Globus pallidus (tissue), 1 donor: ENCODE measurements at places on chromosomes 2 and 18.

DNA sequence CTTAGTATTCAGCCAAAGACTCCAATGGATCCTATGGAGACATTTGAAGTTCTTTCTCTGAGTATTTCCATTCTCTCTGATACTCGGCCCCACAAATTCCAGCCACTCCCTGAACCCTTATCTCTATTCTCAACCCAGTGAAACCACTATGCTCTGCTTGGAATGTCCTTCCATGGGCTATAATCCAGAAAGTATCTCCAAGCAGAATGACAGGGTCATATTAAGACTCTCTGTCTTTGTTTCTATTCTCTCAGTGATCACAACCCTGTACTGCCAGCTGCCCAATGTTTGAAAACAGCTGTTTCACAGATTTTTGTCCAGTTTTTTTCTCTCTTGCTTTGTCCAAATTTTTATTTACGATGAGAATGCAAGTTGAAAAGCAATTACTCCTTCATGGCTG, 21.9 kb downstream of the CHMP3 start:
- no peak for DNase-seq

- peak; percentile 56 for DNase-seq
Observed at GRCh38 chr2:239328351-239329191, 72.2 kb downstream of the HDAC4 start.

- no peak for DNase-seq
Observed at GRCh38 chr2:8578335-8579244, 103.3 kb upstream of the ID2 start.

- peak; percentile 24 for DNase-seq
Observed at GRCh38 chr18:72086421-72086820, 457.7 kb downstream of the CBLN2 start.

DNA sequence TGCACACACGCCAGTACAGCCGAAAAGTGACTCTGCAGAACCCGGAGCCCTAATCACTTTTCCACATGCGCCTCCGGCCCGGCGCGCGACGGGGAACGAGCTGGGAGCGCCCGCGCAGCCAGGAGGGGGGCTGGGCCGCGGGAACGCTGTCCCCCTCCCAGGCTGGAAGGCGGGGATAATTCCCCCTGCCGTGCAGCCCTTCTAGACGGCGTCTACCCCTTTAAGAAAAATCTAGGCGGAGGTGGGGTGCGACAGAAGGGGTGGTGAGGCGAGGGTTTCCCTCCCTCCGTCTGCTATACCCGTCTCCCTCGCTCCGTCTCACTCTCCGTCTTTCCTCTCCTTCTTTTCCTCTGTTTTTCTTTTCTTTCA, 2.4 kb downstream of the CYP26B1 start:
- no peak for DNase-seq

DNA sequence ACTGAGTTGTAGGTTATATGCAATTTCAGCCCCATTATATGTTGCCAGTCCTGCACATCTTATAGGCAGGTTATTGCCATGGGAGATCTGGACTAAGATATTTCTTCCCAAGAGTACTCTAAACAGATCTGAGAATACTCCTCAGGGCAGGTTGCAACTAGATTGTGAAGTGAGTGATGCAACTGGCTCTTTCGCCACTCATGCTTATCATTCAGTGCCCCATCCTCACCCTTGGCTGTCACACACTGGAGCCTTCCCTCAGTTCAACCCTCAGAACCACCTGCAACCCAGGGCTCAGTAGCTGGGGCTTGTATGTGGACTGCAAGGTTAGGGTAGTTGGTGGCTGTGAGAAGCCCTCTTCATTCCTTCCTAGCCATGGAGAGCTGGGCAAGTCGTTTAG, 14.1 kb downstream of the MERTK start:
- DNase-seq = no peak

DNA sequence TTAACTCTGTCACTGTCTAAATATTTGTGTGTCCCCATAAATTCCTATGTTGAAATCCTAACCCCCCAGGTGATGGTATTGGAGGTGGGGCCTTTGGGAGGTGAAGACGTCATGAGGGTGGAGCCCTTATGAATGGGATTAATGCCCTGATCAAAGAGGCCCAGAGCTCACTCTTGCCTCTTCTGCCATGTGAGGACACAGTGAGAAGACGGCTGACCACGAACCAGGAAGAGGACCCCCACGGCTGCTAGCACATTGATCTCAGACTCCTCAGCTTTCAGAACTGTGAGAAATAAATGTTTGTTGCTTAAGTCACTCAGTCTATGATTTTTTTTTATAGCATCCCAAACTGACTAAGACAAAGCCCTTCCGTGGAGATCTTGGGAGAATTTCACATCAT, 71.2 kb downstream of the BCL2L11 start:
- no peak for DNase-seq

DNA sequence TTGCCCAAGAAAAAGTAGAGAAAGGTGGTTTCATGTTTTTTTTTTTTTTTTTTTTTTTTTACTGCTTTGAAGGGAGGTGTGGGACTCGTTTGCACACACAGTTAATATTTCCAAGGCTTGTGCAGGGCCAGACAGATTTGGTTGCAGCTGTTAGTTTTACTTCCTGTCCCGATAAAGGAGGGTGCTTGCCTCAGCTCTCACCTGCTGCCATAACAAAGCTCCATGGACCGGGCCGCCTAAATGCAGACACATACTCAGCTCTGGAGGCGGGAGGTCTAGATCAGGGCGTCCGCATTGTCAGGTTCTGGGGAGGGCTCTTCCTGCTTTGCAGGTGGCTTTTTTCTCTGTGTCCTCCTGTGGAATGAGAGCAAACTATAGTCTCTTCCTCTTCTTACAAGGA, 69.9 kb downstream of the ODC1 start:
- no peak for DNase-seq

DNA sequence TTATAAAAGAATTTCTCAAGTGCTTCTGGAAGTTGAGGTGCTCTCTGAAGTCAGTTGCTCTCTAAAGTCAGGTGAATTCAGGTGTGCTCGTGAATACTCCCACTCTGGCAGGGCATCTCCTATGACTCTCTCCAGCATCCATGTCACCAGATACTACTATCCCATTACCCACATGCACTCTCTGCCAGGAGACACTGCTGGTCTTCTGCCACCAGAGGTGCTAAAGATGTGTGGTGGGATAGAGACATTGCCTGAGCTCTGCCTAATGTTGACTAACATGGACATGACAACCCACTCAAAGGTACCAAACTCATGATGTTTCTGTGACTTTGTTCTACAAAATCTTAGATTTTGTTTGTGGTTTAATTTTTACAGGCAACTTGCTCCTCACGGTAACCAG, 106.4 kb upstream of the HNRNPA3 start:
- DNase-seq = no peak

DNA sequence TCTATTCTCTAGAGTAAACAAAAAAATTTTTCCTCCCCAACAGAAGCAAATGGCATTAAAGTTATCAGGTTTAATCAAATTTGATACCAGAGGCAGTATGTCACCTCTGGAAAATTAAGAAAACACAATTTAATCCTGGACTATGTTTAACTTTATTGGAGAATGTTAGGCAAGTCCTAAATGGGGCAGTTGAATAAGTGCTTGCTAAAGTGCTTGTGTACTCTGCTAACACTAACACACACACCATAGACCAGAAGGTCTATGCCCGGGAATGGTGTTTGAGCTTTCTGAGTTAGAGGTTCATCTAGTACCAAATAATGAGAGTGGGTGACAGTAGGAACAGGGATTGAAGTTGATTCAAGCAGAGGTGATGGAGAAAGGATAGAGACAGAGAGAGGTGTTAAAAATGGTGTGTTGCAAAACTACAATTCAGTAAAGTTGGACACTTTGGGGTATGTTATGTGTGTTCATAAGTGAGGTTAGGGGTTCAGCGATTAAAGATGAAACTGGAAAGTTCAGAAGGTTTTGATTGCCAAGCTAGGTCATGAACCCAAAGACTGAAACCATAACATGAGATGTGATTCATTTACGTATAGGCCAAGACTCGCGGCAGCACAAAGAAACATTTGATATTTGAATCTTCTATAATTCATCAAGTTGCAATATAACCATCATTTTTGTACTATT, 40.5 kb upstream of the PEX13 start:
- DNase-seq = no peak

- peak; percentile 21 for DNase-seq
Observed at GRCh38 chr2:47907039-47907781, 912 bp upstream of the FBXO11 start.

DNA sequence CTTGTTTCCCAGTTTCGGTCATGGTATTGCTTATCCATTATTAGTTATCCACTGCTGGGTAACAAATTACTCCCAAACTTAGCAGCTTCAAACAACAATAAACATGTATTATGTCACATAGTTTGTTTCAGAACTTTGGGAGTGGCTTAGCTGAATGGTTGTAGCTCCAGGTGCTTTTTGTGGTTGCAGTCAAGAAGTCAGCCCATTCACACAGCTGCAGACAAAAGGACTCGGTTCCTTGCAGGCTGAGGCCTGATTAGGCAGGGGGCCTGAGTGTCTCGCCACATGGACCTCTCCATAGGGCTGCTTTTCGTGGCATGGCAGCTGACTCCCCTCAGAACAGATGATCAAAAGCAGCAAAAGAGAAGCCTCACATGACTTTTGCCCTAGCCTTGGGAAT, 58.2 kb upstream of the ITGA4 start:
- DNase-seq = no peak

DNA sequence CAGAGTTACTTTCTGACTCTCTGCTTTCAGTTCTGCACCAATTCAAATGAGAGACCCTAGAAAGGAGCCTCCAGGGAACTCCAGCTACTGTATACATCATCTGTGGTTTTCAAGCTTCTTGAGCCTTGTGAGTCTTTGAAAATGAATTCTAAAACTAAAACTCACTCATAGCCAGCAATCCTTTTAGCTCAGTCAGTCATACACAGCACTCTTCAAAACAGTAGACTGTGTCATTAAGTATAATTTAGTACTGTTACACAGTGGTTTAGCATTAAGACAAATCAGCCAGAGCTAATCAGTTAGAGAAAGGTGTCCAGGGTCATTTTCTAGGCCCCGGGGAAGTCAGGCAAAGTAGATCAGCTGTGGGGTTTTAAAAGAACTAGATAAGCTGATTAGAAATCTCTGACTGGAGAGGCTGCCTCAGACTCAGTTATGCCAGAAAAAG, 322.1 kb upstream of the THUMPD2 start:
- DNase-seq = no peak

DNA sequence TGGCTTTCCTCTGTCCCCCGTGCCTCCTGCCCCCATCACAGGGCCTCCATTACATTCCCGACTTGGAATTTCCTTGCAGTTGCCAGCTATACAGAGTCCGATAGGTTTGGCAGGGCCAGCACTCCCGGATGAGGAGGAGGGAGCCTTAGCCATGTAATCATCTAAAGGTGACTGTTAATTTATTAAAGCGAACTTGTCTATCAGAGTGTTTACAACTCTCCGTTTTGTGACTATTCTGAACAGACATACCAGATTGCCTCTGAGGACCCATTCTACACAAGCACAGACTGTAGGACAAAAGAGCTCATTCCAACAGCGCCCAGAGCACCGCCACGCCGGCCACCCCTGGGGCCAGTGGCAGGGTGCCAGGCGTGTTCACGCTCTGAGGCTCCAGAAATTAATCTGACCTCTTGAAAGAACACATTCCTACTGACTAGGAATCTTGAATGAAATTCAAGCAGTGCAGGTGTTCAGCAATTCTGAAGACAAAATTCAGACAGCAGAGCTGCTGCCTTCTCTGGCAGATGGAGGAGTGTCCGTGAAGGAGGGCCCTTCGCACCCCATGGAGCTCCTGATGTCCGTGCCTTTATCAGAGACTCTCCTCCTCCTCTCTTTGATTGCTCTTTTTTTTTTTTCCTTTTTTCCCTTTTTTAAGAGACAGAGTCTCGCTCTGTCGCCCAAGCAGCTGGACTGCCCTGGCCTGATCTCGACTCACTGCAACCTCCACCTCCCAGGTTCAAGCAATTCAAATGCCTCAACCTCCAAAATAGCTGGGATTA, 58.1 kb upstream of the RALBP1 start:
- peak; percentile 24 for DNase-seq

- DNase-seq = no peak
Observed at GRCh38 chr2:6069381-6069780, 377.2 kb downstream of the SOX11 start.

DNA sequence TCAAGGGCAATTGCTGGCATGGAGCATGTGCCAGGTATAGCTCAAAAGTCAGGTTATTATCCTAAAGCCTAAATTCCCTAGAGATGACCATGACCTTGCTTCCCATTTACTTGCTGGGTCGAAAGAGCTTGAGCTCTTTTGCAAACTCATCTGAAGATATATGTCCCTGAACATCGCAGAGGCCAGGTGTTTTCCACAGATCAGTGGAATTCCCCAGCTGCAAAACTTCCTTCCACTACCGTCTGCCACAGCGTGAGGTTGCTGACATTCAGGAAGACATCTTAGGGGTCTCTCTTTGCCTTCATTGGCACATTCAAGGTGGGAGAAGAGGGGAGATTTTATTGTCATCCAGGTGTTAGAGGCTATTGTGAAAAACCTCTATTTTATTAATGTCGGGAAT, 171.0 kb downstream of the MIB1 start:
- no peak for DNase-seq

DNA sequence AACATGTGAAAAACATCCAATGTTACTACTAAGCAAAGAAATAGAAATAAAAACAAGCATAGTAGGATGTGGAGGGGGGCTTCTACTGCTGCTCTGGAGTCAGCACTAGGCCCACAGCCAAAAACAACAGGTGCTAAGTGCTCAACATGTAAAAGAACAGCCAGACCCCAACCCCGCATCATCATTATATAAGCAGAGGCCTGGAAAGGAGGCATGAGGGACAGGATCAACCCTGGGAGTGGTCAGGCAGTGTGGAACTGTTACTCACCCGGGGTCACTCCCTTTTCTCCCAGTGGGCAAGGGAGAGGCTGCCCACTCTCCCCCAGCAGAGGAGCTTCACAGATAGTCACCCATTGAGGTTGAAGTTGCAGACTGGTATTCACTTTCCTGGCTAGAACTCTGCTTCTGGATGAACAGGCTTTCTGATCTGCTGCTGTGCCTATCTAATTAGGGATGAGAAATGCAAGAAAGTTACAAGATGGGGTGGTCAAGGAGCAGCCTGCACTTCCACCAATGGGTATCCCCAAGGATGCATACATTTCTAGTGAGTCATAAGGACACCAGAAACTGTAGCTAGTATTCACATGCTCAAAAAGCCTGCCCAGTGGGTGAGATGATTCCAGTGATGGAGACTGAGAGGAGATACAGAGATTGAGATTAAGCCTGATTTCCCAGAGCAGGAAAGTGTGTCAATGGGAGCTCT, 480.1 kb upstream of the TCF4 start:
- DNase-seq = no peak

- no peak for DNase-seq
Observed at GRCh38 chr2:8081130-8081529, 600.7 kb upstream of the ID2 start.

DNA sequence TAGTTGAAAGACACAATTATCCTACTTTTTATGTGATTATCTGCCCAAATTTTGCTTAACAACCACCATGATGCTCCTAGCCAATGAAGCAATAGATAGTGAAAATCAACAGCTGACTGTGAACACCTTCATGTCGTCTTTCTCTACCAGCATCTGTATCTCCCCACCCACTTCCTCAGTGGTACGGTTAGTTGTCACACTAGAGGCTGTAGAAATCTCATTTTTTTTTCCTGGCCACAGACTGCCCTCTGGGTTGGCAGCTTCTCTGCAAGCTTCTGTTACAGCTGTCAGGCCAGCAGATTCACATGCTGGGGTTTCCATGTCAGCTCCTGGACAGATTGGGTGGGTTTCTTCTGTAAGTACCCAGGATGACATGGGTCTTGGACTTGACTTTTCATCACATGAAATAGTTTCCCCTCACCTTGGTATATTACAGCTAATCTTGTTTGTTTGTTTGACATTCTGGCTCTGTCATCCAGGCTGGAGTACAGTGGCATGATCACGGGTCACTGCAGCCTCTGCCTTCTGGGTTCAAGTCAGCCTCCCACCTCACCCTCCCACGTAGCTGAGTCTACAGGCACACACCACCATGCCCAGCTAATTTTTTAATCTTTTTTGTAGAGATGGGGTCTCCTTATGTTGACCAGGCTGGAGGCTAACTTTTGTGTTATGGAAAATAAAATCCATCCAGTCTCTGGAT, 24.3 kb downstream of the STAT4 start:
- DNase-seq = no peak
